ENCODE measurements at places on chromosomes 7 and 10.
A peak's percentile ranks its signal among the peaks of the same experiment; 100 is the strongest.

GRCh38 chr7:27774717-27775328 is 34.9 kb downstream of the TAX1BP1 start:
- DNase-seq = no peak

DNA sequence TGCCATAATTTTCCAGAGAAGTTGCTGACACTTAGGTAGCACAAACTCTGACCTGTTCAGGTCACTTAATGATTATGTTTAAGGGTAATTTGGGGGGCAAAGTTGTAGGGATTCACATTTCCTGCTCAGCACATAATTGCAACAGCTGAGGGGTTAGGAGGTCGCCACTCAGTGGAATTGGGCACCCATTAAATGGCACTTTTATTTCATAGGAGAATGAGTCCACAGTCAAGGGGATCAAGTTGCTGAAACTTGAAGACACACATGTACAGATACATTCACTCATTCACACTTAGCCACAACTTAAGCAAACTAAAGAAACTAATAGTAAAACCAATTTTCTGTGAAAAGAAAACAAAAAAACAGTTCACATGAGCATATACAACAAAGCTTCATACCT is 1.5 kb downstream of the PCDH15 start:
- no peak for DNase-seq

DNA sequence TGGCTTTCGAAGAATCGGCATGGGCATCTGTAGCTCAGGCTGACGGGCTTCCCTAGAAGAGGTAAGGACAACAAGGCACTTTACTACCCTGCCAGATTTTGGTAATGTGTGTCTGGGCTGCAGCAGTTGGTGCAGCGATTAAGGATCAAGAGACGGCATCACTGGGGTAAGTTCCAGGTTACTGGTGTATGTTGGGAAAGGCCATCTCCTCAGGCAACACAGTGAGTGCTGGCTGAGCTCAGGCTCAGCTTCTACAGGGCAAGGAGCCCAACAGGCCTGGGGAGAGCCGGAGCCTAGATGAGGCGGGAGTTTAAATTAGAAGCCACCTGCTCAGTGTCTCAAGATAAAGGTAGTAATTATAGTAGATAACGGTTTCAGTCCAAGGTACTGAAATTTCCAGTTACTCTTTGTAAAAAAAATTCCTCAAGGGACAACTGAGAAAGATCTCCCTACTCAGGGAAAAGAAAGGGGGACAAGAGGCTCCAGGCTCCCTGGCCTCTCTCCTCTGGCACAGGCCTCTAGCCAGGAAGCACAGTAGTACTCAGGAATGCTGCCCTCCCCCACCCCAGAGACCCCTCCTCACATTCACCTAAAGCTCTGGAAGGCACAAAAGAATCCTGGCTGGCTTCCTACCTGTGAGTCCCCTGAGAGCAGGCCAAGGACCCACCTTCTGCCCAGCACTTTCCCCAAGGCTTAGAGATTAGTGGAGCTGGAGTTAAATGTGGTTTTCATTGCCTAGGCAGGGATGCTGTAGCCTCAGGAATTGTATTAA is 3.9 kb downstream of the CXCL12 start:
- no peak for DNase-seq

DNA sequence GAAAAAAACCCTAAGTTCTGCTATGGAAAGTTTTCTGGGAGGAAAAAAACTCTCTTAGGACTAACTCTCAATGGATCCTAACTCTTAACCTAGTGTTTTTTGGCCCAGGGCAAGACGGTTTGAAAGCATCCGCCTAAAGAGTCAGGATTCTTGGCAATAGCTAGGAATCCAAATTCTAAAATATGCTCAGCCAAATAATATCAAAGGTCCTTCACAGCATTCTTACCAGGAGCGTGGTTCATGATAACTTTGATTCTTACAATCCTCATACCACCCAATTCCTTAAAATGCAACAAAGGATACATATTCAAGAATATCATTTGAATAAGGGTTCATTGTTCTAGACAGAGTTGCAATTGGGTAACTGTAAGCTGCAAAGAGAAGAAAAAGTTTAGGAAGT is 21.3 kb downstream of the CPA1 start:
- no peak for DNase-seq

- DNase-seq = no peak
Observed at GRCh38 chr7:1752111-1752510, 82.0 kb downstream of the ELFN1 start.

DNA sequence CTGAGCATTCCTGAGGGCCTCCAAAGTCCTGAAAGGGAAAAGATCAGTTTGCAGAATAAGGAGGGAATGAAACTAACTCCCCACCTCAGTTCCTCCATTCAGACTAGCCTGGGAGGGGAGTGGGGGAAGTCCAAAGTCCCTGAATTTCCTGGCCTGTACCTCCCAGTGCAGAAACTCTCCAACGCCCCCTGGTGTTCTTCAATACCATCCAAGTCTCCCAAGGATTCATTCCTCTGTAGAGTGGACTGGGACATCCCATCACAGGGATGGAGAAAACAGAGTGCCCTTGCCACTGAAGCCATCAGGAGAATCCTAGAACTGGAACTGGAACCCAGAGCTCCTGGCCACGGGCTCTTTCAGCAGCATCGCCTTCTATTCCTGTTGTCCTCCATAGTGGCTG is 1.6 kb upstream of the COL13A1 start:
- no peak for DNase-seq

- DNase-seq = no peak
Observed at GRCh38 chr7:120841608-120842007, 16.3 kb downstream of the TSPAN12 start.

GRCh38 chr7:36021367-36021766 is 131.7 kb upstream of the EEPD1 start:
- DNase-seq = no peak

DNA sequence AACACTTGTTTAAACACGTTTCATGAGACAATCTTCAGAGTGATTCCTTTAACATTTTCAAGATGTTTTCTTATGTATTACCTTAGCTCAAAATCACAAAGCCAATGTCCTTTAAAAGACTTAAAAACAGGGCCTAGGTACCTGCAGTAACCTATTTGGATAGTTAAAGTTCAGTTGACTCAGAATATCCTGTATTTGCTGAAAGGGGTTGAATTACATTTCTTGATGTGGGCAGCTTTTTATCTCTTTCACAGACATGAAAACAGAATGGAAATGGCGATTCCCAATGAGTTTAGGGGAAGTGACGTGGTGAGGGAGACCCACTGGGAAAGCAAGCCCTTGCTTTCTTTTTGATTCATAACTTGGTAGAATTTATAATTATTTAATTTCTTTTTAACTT is 324.4 kb upstream of the AOAH start:
- no peak for DNase-seq

DNA sequence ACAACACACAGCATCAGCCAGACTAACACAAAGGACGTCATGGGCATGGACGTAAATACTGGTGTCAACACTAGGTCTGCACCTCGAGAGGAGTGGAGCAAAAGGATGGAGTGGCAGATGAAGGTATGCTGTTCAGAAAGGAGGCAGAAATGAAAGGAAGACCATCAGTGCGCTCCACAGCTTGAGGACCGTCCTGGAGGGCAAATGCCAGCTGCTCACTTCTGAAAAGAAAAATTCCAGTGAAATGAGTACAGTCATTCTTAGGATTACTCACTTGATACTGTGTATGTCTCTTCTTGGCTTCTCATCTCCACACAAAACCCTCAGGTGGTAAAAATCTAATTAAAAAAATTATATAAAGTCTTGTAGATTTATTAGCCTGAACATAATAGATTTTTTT is 44.8 kb downstream of the EGFR start:
- no peak for DNase-seq

DNA sequence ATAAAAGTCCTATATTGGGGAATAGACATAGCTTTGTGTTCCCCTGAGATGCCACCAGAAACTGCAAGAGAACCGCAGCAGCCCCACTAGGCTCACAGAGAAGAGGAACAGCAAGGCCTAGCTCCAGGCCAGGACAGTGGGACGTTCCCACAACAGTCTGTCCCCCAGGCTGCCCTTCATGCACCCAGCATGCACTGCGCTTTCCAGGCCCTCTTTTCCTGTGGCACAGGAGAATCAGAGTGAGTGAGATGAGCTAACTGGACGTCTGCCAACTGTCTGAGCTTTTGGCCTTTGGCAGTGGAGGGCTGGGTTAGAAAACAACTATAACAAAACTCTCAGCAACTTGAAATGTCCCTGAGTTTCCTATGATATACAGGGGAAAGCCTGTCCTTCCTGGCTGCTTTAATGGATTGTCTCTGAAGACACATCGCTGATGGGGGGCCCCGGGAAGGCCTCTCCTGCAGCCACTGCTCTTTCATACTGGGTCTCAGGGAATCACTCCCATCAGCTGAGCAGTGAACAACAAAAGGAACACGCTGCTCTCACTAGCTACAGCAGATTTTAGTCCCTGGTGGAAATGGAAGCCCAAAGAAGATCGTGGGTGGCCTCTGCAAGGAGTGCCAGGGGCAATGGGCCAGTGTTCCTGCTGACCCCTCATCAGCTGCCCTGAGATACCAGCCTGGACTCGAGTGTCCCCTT is 53.5 kb downstream of the PODXL start:
- no peak for DNase-seq

- no peak for DNase-seq
Observed at GRCh38 chr10:69880301-69881081, 78.8 kb downstream of the COL13A1 start.

DNA sequence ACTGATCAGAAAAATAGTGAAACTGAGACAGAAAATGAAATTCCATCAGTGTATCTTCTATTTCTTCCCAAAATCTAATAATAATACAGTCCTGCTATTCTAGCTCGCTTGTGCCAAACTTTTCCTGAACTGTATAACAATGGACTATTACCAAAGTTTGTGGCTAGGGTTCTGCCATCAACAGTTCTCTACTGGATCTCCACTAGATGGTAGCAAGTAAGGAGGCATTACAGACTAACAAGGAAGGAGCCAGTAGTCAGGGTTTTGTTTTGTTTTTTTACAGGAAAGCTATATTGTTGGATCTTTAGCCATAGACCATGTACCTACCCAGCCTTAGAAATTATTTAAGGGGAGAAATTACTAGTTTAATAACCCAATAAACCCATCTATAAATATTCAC is 10.8 kb downstream of the MTERF1 start:
- DNase-seq = no peak

DNA sequence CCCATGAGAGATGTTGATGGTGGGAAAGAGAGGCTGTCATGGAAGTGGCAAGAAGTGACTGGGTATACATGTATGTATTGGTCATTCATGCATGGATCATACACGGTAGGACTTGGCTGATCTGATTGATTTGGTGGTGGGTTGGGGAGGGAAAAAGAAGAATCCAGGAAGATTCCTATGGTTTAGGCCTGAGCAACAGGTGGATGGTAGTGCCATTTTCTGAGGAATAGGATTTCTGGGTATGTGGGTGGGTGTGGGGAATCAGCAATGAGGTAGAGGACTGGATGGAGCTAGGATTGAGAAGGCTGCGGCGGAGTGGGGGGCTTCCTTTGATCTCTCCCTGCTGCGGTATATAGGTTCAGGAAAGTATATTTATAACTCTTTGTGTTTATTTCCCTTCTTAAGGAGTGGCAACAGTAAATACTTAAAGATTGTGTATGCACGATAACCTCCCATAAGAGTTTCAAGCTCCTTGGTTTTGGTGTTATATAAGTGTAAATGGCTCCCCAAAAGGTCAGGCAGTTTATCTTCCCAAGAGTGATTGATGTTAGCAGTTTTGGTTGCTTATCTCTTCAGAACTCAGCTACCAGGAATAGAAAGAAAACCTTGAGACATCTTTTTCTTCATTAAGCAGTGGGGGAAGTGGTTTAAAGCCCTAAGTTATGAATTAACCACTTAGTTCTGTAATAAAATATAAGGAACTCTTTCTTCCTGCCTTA is 100.1 kb downstream of the LSMEM1 start:
- DNase-seq = no peak

- no peak for DNase-seq
Observed at GRCh38 chr7:69749372-69749979, 151.2 kb downstream of the AUTS2 start.

GRCh38 chr10:87852089-87852488 is 11.2 kb downstream of the KLLN start:
- DNase-seq = no peak

DNA sequence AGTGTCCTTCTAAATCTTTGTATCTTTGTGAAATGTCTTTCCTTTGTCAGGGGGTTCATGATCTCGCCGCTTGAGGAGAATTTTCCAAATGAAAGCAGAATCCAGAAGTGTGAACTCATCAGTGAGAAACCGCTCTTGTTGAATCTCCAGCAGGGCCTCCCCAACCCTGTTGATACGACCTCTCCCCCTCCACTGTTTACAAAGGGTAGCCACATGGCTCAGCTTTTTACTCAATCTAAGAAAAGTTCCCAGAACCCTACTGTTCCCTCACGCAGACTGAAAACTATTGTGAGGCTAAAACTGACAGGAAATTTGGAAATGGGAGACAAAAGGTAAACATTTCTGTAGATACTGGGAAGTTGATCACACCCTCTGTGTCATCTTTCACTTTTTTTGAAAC is 73.9 kb downstream of the SEMA3C start:
- DNase-seq = no peak

- DNase-seq = peak; percentile 53
Observed at GRCh38 chr7:122886357-122887081, at the start of gene CADPS2. TSS of gene CADPS2 (minus strand) at chr7:122886460. CDS start at chr7:122886337, 123 bp downstream.
